ENCODE measurements at places on chromosomes 5 and 9.

DNA sequence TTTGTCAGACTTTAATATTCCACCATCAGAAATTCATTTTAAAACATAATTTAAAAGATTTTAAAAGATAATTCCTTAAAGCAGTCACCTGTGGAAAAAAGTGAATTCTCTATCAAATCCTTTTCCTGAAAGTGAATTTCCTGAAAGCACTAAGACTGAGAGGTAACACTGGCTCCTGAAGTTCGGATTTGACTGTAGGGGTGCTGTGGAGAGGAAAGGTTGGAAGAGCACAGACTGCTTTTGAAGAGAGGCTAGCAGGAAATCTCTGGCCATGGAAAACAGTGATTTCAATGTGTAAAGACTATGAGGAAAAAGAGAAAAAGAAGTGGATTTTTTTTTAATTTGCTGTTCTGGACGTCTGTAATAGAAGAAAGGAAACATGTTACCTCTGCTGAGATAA is 35.7 kb upstream of the TMEM161B start:
- no peak for DNase-seq

DNA sequence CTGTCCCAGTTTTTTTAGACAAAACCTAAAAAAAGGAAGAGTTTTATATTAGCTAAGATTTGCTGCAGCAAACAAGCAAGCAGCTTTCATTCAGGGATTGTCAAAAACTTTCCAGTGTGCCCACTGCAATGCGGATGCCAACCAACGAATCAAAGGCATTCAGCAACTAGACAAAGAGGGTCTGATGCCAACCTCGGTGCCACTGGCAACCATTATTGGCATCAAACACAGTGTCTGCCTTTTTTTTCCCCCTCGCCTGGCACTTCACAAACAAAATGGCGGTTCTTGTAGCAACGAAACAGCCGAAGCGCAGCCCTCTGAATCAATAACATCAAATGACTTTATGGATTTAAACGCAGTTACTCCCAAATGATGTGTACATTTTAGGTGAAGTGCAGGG is 10.4 kb downstream of the NFIB start:
- no peak for DNase-seq

DNA sequence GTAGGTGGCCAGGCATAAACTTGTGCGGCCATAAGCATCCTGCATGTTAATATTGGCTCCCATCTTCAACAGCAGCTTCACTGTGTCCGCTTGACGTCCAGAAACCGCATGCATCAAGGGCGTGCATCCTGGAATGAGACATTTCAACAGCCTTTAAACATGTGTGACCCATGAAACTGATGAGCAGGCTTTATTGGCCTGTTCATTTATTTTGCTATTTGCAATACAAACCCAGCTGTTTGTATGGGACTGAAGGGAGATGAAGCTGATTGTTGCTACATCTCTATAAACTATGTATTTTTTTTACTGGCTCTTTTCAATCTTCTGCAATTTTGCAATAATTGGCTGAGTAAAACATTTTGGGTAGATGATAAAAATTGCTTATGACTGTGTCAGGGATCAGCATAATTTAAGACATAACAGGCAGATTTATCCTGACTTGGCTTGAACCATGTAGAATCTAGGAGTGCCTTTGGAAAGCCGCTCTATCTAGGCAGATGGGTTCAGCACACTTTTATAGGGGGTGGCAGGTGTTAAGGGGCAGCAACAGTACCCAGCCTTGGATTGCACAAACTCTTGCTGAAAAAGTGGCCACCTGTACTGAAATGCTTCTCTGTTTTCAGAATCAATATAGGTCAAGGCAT is 56.9 kb downstream of the ANKRD55 start:
- DNase-seq, result no peak

DNA sequence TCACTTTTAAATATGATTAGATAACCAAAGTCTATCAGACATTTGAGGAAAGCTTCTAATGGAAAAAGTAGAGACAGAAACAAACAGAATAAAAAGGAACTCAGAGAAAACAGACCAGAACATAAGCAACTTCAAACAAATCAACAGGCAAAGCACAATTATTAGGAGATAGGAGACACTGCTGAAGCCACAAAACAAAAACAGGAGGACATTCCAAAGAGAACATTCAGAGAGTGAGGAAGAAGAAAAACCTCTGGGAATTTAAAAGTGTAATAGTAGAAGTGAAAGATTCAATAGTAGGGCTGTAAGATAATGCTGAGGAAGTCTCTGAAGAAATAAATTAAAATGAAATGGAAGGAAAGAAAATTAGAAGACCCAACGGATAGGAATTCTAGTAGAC is 83.2 kb upstream of the TBCA start:
- DNase-seq, result no peak

GRCh38 chr5:130529511-130530485 is 625.5 kb downstream of the CHSY3 start:
- DNase-seq, result no peak

GRCh38 chr5:52582313-52582712 is 205.4 kb upstream of the ITGA1 start:
- no peak for DNase-seq

DNA sequence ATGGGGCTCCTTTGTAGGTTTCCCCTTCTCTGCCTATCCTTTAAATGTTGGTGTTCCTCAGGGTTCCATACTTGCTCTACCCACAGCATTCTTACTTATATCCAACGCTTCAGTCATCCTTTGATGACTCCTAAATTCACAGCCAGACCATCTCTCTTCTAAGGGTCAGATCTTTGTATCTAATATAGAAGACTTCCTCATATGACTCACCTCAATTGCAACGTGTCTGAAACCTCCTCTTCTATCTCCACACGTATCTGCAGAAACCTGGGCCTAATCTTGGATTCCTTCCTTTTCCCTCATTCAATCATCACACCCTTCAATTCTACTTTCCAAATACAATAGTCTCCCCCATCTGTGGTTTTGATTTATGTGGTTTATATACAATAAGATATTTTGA is 68.3 kb downstream of the HMGCR start:
- DNase-seq, result no peak

GRCh38 chr9:33287087-33287490 is 3.2 kb upstream of the NFX1 start:
- no peak for DNase-seq

Data from stimulated activated effector memory CD8-positive, alpha-beta T cell treated with anti-CD3 and anti-CD28 coated beads, Interleukin-12 subunit alpha, Interleukin-12 subunit beta, amount 100 ng/mL, for 72 hours (primary cell).